Neuronal stem cell (in vitro differentiated cells): ENCODE measurements at places on chromosomes 1 and 21.

DNA sequence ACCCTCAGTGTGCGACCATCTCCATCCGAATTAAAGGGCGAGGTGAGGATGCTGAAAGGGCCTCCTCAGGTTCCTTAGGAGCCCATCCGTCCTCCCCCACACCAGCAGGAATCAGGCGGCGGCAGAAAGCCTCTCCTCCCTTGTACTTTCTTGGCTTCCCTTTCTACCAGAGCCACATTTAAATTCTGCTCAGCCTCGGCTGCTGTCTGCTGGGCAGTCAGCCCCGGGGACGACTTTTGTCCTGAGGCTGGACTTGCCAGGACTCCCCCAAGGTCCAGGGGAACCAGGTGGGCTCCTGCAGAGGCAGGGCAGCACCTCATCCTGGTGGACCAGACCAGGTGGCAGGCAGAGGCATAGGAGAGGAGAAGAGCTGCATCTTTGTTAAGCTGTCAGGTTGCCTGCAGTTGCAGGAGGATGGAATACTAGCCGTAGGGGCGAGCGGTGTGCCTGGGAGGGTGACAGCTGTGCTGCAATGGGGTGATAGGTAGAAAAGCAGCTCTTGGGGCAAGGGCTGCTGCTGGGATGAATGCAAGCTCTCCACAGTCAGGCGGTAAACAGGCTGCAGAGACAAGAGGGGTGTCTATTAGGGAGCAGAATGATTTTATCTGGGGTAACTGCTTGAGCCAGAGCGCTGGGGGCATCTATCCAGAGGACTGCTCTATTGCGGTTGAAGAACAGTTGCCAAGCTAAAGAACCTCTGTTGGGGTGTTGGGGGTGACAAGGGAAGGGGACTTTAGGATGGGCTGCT is 46.2 kb upstream of the WASF2 start:
- DNase-seq = no peak

DNA sequence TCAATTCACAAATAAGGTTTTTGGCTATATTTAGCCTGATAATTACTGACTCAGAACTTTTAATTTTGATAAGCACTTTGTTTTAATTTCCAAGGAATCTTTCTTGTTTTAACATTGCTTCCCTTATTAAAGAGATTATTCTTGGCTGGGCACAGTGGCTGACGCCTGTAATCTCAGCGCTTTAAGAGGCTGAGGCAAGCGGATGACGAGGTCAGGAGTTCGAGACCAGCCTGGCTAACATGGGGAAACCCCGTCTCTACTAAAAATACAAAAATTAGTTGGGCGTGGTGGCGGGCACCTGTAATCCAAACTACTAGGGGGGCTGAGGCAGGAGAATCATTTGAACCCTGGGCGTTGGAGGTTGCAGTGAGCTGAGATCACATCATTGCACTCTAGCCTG is 13.8 kb downstream of the ALG14 start:
- DNase-seq = no peak

GRCh38 chr1:113185463-113186104 is 112.6 kb downstream of the LRIG2 start:
- DNase-seq = no peak

GRCh38 chr1:8879922-8880676 is 1.6 kb upstream of the ENO1 start:
- DNase-seq = no peak

DNA sequence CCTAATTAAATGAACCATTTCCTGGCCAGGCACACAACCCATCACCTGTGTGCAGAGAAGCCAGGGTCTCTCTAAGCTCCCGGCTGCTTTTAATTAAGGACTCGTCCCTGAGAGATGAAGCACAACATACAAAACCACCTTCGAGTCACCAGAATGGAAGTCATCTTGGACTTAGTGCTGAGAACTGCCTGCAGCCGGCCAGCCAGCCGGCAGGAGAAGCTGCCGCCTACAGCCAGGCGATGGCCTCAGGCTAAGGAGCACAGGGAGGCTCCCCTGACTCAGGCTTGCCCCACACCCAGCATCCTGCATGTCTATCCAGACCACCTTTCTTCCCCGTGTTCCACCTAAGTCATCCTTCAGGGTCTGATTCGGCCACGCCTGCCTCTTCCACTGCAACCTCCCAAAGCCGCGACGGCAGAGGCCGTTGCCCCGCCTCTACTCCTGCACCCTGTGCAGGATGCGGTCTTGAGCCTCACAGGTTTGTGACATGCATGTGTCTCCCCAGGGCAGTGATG is 83.6 kb downstream of the SLC66A1 start:
- no peak for DNase-seq

DNA sequence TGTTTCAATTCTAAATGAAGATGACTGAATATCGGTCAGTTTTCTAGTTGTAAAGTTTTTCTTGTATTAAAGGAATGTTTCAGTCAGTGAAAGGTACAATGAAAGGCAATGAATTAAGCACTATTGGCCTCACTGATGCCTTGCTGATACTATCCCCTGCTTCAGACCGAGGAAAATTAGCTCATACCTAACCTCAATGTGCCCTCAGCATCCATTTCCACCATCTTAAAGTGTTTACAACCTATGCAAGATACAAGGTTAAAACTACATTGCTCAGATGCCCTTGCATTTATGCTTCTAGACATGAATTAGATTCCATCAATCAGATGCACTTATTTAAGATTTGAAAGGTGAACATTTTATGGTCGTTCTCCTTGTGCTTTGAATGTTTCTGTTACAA is 184.5 kb downstream of the COP1 start:
- no peak for DNase-seq

- no peak for DNase-seq
Observed at GRCh38 chr1:233376382-233377110, 49.0 kb downstream of the MAP3K21 start.

- no peak for DNase-seq
Observed at GRCh38 chr1:115677565-115677964, 35.8 kb downstream of the VANGL1 start.

DNA sequence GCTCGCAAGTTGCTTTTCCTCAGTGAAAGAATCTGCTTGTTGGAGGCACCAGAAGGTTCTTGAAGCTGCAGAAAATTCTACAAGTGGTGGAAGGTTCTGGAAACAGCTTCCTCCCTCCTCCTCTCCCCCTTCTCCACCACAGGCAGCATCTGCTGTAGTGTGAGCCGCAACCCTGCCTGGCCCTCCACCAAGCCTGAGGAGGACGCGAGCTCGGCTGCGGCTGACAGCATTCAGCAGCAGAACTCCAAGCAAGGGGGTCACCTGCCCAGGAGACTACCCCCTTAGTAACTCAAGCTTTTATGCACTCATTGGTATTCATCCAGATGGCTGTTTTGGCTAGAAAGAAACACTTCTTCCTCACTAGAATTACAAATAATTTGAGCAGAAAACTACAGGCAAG is 48.8 kb upstream of the CLDN14 start:
- DNase-seq = no peak

- no peak for DNase-seq
Observed at GRCh38 chr1:28601696-28602095, 9.6 kb downstream of the RAB42 start.

DNA sequence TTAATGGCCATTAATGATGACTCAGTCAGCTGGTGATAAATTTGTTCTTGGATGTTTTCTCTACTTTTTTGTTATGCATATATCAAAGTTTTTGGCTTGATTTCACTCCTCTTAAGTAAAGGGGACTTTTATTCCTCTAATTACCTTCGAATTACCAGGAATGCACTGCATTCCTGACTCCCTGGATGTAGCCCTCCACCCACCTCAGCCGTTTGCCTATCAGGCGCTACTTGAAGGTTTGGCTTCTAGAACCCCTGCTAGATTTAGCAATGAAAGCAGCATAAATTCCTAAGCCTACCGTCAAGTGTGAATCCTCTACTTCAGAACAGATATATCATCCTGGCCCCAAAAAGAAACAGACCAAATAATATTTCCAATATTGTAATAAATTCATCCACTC is 387.8 kb upstream of the ADGRL2 start:
- no peak for DNase-seq

GRCh38 chr1:30250338-30250983 is 472.9 kb downstream of the MATN1 start:
- DNase-seq = no peak

GRCh38 chr1:234600418-234601281 is 9.3 kb downstream of the IRF2BP2 start:
- DNase-seq = no peak

- DNase-seq = peak; percentile 23
Observed at GRCh38 chr1:196660852-196661251, 9.0 kb downstream of the CFH start.

- DNase-seq = no peak
Observed at GRCh38 chr1:210049616-210050015, 111.6 kb downstream of the SYT14 start.

GRCh38 chr1:172638885-172639831 is 19.7 kb upstream of the FASLG start:
- DNase-seq = no peak

- peak; percentile 51 for DNase-seq
Observed at GRCh38 chr1:239538239-239538988, 152.0 kb downstream of the CHRM3 start.
